ENCODE measurements at places on chromosomes 11 and 22. TPM values are rescaled to one million over a fixed set of nuclear protein-coding genes. Genes with fewer than 3 reads are reported as not detected.

The COMMD9 gene
- total RNA-seq: 34.8 TPM

The TRIM66 gene
- 13.0 TPM for total RNA-seq

The MAPK11 gene
- 7.6 TPM for total RNA-seq

The GLB1L2 gene
- 8.7 TPM for total RNA-seq

The AGBL2 gene
- total RNA-seq: 4.2 TPM

The APOL3 gene
- 11.4 TPM for total RNA-seq

The TENM4 gene
- 73.8 TPM for total RNA-seq

The OPCML gene
- 23.2 TPM for total RNA-seq

The DDTL gene
- total RNA-seq: not detected

The CCDC179 gene
- not detected for total RNA-seq

The UBE4A gene
- total RNA-seq: 46.6 TPM

The BDNF gene
- 5.2 TPM for total RNA-seq

The CCDC134 gene
- total RNA-seq: 33.7 TPM

The UBQLN3 gene
- total RNA-seq: 0.88 TPM

The SCGB2A2 gene
- not detected for total RNA-seq

The ZNF215 gene
- 2.1 TPM for total RNA-seq

The UBQLNL gene
- total RNA-seq: 1.2 TPM

The CTSW gene
- 0.77 TPM for total RNA-seq

The C22orf23 gene
- not detected for total RNA-seq

The TMEM138 gene
- total RNA-seq: 31.0 TPM

The TEX12 gene
- total RNA-seq: 0.93 TPM

The MMP27 gene
- 1.2 TPM for total RNA-seq

The APOBEC3A gene
- 5.4 TPM for total RNA-seq

The PDE2A gene
- total RNA-seq: 16.2 TPM

The VPREB1 gene
- 0.66 TPM for total RNA-seq

The PLAAT5 gene
- total RNA-seq: 2.7 TPM

The PLAAT2 gene
- 4.8 TPM for total RNA-seq

The POU2F3 gene
- total RNA-seq: 0.27 TPM

The LMO2 gene
- 17.5 TPM for total RNA-seq
